ENCODE measurements at places on chromosomes 11 and 22.

- DNase-seq = no peak
These were observed 72.1 kb downstream of the C22orf31 start for GRCh38 chr22:28989484-28989883.

- DNase-seq = no peak
These were observed 30.6 kb upstream of the PIK3C2A start for GRCh38 chr11:17238377-17238776.

GRCh38 chr11:45523760-45524159, 141.7 kb downstream of the CHST1 start:
- no peak for DNase-seq

GRCh38 chr11:105000167-105000566, 22.8 kb downstream of the CASP5 start:
- DNase-seq = no peak

GRCh38 chr11:44300844-44301563, 8.9 kb downstream of the ALX4 start:
- no peak for DNase-seq

DNA sequence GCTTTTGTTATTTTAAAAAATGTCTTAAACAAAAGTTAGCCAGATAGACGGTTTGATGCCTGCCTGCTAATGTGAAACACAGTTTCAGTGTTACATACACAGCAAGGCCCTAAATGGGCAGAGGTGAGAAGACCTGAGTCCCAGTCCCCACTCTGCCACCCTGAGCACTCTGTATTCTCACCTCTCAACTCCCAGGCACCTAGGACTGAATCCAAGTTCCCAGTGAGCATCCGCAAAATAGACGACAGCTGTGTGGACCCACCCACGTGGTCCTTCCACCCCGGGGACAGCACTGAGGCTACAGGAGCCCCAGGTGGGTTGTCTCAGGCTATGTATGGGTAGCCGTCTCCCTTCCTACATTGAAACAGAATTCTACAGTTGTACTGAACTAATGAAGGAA, 111.5 kb downstream of the RPL27A start:
- DNase-seq = no peak

DNA sequence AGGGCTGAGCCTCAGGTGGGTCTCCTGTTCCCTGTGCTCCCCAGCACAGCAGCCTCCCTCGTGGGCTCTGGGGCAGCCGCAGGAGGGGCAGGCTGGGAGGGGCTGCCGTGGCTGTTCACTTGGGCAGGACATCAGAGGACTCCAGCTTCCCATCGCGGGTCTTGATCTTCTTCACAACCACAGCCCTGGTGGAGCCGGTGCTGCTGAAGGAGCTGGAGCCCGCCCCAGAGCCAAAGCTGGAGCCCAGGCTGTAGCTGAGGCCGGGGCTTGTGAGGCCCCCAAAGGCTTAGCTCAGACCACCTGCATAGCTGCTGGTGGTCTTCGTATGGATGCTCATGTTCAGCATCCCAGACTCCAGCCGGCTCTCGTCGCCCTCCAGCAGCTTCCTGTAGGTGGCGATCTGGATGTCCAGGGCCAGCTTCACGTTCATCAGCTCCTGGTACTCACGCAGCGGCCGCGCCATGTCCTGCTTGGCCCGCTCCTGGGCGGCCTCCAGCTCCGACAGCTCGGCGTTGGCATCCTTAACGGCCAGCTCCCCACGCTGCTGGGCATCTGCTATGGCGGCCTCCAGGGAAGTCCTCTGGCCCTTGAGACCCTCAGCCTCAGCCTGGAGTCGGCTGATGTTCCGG, 126.1 kb downstream of the NECTIN1 start:
- no peak for DNase-seq

DNA sequence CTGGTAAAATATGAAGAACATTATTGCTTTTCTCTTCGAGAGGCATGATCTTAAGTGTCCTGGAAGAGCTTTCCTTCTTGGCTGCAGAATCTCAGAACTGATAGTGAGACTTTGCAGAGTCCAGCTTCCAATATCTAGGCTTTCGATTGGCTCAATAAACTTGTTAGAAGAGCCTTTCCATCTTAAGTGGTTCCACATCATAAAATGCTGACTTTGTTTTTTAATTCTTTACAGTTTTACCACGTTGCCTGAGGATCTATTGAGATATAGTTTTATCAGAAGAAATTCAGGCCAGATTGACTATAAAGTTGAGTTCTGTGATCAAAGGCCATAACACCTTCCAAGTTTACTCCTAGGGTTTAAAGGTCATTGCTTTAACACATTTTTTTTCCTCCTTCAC, 15.6 kb upstream of the DNAJB7 start:
- DNase-seq = no peak

DNA sequence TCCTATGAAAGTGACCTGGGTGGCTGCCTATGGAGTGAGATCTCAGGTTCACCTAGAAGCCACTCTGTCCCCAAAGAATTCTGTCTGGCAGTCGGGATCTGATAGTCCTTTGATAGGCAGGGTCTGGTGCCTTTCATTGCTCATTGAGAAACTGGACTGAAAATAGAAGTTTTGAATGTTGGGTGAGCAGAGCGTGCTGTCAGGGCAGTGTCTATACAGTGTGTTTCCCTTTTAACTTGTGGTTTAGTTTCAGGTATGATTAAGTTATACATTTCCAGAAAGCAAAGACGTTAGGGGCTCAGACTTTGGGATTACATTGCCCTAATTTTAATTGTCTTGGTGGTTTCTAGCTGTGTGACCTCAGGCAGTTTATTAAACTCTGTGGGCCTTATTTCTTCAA, 111.3 kb upstream of the PAX6 start:
- no peak for DNase-seq

DNA sequence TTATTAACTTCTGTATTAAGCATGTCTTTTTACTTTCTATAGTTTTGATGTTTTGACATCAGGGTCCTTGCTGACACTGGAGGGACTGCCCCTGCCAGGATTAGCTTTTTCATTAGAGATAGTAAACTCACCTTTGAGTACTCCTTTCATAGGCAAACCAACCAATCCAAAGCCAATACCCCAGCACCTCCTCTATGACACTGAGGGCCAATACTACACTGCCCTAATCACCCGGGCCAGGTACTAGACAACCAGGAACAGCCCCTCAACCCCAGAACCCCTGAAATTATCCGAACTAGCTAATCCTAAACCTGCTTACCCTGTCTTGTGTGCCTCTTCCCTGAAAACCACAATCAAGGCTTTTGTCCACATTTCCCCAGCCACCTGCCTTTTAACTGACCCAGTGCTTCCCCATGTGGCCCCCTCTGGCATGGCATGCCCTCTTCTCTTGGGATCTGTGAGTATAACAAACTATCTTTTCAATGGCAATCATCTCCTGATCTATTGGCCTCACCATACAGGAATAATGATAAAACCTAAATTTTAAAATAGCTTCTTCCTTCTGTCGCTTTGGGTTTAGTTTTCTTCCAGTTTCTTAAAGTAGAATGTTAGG, 31.2 kb downstream of the RAB6A start:
- no peak for DNase-seq

DNA sequence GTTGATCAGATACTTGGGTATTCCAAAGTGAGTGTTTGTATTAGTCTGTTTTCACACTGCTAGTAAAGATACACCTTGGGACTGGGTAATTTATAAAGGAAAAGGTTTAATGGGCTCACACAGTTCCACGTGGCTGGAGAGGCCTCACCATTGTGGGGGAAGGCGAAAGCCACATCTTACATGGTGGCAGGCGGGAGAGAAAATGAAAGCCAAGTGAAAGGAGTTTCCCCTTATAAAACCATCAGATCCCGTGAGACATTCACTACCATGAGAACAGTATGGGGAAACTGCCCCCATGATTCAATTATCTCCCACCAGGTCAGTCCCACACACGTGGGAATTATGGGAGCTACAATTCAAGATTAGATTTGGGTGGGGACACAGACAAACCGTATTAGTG, 7.0 kb downstream of the TIMM10B start:
- DNase-seq = no peak

- no peak for DNase-seq
These were observed 278.1 kb upstream of the FAT3 start for GRCh38 chr11:91946397-91946951.

GRCh38 chr11:16271258-16271657, 85.1 kb downstream of the SOX6 start:
- no peak for DNase-seq

GRCh38 chr22:26576026-26576680, 13.8 kb downstream of the TPST2 start:
- DNase-seq = no peak

GRCh38 chr11:22273781-22274180, 64.4 kb upstream of the SLC17A6 start:
- no peak for DNase-seq

GRCh38 chr11:2295971-2296912, 5.5 kb downstream of the C11orf21 start:
- no peak for DNase-seq

GRCh38 chr11:65655570-65656332, 7.0 kb downstream of the RELA start:
- DNase-seq = no peak

DNA sequence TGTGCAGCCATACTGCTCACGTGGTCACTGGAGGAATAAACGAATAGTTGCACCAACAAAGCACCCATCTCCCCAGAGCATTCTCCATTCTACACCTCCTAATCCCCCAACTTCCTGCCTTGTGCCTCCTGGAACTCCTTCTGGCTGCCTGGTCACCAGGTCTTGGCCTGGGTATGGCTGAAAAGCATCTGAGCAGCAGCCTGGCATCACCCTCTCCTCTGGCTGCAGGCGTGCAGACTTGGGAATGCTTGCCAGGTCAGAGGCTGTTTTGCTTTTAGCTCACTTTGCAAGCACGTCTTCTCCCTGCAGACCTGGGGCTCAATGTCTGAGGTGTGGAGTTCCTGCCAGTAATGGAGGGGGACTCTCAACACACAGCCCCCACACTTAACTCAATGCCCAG, 33.3 kb upstream of the KCNJ11 start:
- no peak for DNase-seq

- DNase-seq = no peak
These were observed 6.4 kb upstream of the CDPF1 start for GRCh38 chr22:46256358-46256958.

DNA sequence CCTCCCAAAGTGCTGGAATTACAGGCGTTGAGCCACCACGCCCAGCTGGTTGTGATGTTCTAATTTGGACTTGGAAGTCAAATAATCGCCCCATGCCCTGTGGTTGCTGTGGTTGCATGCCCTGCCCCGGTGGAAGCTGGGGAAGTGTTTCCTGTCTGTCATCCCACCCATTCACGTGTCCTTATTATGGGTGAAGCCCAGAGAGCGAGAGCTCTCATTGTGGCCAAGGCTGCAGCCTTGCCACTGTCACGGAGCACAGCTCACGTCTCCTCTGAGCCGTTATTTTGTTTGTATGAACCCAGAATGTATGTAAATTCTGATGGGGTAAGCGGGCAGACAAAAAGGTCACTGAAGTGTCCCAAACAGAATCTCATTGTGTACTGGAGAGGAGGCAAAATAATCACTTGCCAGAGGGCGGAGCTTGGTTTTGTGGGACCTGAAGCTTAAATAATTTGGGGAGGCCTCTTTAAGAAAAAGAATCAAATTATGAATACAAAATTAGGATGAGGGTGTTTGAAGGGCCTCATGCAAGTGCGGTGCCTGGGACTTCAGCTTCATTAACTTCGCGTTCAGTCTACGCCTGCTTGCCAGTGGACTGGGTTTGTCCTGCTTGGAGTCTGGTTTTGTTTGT, 25.8 kb upstream of the TREH start:
- DNase-seq = peak; percentile 33

DNA sequence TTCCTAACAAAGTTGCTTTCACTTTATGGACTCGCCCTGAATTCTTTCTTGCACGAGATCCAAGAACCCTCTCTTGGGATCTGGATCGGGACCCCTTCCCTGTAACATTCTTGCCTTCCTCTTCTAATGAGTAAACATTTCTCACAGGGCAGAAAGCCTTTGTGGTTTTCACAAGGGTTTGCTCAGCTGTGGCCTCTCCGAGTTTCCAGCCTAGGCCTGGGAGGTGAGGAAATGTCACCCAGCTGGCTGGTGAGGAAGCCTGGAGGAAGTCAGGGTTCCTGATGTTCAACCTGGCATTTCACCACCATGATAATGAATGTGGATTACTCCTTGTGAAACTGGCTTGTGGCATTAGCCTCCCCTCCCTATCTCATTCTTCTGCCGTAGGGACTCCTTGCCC, 224.9 kb downstream of the DSCAML1 start:
- DNase-seq = no peak

DNA sequence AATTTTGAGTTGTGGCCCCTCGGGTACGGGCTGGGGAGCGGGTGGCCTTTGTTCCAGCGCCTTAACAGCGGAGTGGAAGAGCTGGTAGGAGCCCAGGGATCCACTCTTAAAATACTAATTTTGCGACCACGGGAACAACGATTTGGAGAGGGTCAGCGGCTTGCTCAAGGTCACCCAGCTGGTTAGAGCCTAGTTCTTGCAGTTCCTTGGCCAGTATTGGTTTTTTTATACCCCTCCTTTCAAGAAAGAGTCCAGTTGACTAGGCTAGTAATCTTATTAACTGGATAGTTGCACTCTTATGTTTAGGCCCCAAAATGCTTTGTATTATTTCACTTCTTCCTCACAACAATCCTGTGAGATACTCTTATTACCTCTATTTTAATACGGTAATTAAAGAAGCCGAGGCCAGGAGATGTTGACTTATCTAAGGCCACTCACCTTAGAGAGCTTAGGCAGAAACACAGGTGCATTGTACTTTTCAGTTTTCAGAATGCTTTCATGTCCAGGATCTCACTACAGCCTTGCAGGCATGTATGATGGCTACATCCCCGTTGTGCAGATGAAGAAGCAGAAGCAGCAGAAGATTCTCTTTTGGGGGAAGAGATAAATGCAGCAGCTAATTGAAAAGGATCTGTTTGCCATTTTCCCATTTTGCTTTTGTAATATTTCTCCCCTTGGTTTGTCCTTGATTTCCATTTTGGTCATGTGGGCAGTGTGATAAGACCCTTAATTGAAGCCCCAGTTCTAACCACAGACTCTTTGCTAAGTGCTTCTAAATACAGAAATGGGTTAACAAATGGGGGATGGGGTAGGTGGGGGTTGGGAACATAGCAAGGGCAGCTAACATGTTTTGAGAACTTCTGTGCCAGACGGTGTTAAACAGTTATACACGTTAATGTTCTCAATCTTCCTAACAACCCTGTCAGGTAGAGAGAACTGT, 1.4 kb downstream of the SREBF2 start:
- no peak for DNase-seq

DNA sequence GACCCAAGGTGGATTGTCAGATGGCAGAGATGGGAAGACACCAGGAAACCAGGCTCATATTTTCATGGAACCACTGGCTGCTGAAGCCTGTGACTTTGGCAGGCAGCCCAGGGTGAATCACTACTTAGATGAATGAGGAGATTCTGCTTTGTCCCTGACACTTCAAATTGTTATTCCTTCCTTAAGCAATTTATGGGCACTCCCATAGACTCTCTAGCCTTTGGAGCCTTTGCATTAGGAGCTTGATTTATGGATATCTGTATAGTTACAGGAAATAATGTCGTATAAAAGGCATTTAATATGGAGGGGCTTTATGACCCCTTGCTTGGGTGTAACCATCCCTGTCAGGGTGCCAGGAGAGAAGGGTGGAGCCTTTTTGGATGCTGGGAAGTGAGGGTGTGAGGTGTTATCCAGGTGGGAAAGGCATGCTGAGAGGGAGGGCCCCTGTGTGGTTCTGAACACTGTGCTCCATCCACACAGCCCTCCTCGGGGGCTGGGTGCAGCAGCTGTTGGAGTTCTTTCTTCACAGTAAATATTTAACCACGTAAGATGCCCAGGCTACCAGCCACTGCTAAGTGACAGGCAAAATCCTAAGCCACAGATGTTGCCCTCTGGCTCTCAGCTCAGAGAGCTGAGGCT, 35.3 kb downstream of the IL18 start:
- no peak for DNase-seq

All from T-helper 9 cell (primary cell).